ENCODE measurements at places on chromosomes 11 and 22. TPM values are rescaled to one million over a fixed set of nuclear protein-coding genes. Genes with fewer than 3 reads are reported as not detected.
A peak's percentile ranks its signal among the peaks of the same experiment; 100 is the strongest.

VWCE gene
- 11.3 TPM for total RNA-seq

GRCh38 chr11:71373791-71374454, 74.3 kb downstream of the DHCR7 start:
- no peak for DNase-seq

RAC2 gene
- total RNA-seq, result 452 TPM

DNA sequence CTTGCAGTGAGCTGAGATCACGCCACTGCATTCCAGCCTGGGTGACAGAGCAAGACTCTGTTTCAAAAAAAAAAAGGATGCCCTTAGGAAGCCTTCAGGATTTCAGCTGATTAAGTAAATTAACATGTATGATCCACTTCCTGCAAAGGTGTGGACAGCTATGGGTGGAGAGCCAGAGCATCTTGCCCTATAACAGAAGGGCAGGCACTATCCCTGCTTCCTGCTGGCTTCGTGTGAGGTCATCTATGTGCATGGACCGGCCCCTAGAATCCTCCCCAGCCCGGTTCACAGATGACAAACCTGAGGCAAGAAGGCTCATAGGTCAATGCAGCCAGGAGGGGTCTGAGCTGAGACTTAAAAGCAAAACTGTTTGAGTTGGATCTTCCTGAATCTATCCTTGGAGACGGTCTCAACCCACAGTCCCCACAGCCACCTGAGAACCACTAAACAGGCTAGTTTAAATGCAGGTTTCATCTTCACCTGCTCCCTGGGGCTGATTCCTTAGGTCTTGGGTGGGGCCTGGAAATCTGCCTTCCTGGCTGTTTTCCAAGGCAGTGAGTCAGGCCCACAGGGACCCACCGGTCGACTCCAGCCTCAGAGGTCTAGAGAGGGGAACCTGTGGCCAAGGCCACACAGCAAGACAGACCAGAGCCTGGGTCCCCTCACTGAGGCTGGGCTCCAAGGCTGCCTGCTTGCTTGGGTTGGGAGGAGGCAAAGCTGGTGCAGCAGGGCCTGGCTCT, 55.2 kb upstream of the MPEG1 start:
- no peak for DNase-seq

RFPL2 gene
- not detected for total RNA-seq

FOLH1 gene
- total RNA-seq, result not detected

GTSE1 gene
- 27.4 TPM for total RNA-seq

SUSD2 gene
- total RNA-seq, result 0.31 TPM

GRCh38 chr22:41367680-41368542, 13.8 kb upstream of the TEF start:
- no peak for DNase-seq

DNA sequence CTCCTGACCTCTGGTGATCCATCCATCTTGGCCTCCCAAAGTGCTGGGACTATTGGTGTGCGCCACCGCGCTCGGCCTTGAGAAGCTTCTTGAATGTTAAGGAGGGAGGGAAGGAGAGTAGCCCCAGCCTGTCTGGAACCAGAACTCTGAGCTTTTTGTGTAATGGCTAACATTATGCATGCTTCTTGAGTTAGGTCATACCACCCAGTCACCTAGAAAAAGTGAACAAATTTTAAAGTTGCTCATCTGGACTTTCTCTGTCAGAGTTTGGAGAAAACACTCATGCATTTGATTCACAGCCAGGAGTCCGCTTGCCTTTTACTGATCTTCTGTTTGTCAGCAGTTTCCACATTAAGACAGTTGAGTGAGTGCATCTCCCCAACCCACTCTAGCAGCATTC, 82.1 kb downstream of the PPP6R3 start:
- no peak for DNase-seq

GRCh38 chr11:35138943-35139721, at the start of gene CD44:
TSS of gene CD44 (plus strand) at chr11:35139171. CDS start at chr11:35139304, 133 bp downstream.
- peak; percentile 94 for DNase-seq

CCDC88B gene
- 101 TPM for total RNA-seq

DNA sequence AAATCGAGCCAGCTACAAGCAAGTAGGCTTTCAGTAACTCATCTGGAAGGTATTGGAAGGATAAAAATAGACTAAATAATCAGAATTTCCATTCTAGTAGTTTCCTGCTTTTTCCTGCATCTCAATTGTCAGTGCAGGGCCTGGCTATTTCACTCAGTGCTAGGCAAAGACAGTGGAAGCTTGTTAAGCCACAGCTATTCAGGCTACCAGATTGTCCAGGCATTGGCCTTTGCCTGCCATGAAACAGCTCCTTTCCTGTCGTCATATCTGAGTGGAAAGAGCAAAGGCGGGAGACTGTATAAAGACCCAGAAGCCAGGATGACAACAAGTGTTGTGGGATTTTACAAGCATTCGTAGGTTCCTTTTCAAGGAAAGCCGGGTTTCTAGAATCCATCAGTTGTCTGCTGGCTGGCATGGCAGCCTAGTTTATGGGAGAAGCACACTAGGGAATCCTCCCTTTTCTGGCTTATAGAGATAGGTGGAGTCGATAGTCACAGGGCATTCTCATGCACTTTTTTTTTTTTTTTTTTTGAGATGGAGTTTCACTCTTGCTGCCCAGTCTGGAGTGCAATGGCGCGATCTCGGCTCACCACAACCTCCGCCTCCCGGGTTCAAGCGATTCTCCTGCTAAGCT, 2.0 kb upstream of the TNRC6B start:
- DNase-seq, result no peak

CDKN1C gene
- total RNA-seq, result 1.1 TPM

DNA sequence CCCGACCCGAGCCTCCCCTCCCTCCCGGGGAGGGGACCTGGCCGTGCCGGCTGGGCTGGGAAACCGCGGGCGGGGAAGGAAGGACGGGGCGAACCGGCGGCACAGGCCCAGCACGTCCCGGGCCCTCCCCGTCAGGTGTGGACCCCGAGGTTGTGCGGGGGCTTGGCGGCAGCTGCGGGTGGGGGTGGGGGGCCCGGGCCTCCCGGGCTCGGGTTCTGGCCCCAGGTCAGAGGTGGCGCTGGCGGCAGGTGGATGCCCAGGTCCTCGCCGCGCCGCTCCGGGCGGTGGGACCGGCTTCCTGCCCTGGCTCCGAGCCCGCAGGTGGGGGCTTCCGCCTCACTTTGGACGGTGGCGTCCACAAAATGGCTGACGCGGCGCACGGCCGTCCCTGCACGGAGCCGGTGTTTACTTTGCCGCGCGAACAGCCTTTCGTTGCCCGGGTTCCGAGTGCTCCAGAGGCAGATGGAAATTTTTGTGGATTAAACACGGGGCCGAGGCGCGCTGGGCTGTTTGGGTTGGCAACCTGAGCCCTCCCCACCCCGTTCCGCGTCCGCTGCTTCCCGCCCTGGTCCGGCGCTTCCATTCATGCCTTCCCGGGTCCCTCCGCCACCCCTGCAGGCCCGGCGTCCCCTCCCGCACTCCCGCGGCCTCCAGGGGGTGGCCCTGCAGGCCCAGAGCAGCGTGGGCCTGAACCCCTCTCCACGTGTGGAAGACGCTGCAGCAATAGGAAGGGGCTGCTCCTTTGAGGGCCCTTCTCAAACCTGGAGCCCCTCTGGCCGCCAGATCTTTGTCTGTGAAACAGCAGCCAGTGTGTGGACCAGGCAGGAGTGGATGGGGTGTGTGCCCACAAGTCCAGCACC, 92.0 kb upstream of the KCNQ1OT1 start:
- no peak for DNase-seq

SHANK3 gene
- 0.07 TPM for total RNA-seq

MFRP gene
- total RNA-seq, result not detected

Measured in CD8-positive, alpha-beta memory T cell (primary cell).